ENCODE measurements at places on chromosomes 11 and 22.

- no peak for DNase-seq
Measured at GRCh38 chr22:24146194-24146616, 35.1 kb upstream of the SUSD2 start.

DNA sequence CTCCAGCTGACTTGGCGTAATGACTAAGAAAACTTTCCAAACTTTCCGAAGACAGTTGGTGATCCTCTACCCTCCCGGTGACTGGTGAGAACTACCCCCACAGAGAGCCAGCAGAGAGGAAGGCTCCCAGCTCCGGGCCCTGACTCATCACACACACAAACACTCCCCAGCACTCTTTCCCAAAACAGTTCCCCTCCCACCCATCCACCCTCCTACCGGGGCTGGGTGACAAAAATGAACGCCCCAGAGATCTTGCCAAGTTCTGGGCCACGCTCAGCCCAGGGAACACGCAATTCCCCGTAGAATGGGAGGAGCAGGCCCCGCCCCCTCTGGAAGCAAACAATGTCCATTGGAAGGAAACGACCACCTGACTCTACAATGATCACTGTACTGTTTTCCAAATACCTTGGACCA is 21.3 kb upstream of the JAM3 start:
- no peak for DNase-seq

GRCh38 chr11:78420255-78420764 is 2.7 kb upstream of the GAB2 start:
- DNase-seq: no peak

DNA sequence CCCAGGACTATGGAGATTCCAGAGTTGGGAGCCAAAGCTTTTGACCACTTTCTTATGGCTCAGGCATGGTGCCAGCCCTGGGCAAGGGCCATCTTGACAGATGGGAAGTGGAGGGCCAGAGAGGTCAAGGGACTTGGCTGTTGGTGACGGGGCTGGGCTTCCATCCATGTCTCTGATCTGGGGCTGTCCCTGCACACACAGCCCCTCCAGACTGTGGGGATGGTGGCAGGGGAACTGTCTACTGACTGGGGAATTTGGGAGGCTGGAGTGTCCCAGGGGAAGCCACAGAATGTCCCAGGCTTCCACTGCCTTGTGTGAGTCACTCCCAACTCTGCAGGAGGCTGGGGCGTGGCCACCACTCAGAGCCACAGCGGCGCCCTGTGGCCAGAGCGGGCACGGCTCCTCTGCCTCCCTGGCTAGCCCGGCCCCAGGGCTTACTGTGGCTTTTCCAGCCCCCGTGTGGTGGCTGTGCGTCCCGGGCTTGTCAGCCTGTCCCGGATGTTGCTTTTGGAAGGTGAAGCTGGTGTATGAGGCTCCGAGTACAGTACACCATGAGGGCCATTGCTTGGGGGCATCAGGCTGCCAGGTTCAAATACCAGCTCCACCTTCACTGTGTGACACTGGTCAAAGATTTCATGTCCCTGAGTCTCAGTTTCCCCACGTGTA is 19.6 kb downstream of the C22orf23 start:
- DNase-seq: peak; percentile 57

DNA sequence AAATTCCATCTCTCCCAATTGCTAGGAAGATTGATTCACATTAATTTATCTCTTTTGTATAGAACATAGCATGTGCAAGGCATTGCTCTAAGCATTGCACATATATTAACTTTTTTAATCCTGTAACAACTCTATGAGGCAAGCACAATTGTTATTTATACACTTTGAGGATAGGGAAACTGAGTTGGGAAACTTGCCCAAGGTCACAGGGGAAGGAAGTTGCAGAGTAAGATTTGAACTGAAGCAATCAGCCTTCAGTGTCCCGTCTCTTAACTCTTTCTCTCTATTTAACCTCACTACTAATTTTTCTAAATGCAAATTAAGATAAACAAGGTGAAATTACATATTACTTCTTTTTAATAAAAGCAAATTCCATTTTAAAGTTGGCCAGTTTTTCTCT is 22.2 kb downstream of the OR56B4 start:
- DNase-seq: no peak

DNA sequence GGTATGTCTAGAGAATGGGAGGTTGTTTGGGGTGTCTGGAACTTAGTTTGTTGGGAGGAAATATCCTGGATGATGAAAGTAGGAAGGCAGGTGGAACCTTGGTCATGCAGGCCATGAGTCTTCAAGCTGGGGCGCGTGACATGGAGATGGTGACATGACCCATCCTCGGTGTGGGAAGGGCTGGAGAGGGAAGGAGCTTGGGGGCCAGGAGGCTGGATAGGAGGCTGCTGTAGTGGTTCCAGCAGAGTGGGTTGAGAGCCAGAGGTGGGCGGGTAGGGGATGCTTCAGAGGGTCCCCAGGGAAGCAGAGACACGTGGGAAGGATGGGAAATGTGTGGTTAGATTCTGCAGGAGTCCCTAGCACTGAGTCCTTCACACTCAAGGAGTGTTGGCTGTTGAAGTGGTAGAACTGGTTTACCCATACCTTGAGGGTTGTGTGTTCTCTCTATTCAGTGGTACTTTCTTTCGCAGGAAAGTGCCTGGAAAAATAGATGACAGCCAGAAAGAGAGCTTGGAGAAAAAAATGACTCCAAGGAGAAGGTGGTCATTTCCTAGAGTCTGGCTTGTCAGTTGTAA is 56.8 kb downstream of the LDLRAD3 start:
- DNase-seq: no peak

DNA sequence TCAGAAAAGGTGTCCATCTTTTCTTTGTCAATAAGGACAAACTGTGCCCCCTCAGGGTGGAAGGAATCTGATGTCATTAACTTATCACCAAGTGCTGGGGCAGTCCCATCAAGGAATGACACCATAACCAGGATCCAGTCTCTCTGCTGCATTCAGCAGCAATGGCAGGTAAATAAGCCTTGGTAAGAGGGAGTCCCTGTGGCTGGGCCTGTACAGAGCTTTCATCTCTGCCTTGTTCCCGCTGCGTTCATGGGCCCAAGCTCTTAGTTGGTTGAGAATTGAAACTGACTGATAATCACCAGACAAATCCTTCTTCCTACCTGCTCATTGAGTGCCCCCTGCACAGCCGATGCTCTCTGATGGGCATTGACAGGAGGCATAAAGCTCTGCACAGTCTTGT is 22.7 kb downstream of the EIF3F start:
- no peak for DNase-seq

GRCh38 chr22:31107894-31108218 is 488 bp upstream of the SELENOM start:
- no peak for DNase-seq

DNA sequence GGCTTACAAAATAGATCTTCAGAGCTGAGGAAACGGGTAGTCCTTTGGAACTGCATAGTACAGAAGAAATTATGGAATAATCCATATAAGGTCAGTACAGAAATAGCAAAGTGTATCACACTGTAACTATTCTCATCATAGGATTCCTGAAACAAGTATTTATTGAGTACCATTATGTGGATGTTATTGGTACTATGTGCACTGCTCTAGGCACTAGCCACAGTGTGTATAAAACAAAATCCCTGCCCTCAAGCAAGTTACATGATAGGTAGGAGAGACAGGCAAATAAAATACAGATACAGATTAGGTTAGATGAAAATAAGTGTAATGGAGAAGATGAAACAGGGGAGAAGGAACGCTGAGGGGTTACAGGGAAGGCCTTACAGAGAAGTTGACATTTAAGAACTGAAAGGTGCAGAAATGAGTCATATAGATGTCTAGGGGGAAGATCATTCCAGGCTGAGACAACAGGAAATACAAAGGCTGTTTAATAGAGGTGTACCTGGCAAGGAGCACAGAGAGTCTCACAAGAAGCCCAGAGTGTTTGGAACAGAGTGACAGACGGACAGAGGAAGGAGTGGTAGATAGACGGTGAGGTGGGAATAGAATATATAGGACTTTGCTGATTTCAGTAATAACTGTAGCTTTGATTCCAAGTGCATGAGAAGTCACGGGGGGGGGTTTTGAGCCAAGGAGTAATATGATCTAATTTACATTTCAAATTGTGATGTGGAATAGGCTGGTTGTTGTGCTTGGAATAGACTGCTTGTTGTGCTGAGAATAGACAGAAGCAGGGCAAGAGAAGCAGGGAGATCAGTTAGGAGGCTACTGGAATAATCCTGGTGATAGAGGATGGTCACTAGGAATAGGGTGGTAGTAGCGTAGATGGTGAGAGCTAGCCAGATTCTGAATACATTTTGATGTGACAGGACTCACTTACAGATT is 13.7 kb downstream of the RNF141 start:
- no peak for DNase-seq

DNA sequence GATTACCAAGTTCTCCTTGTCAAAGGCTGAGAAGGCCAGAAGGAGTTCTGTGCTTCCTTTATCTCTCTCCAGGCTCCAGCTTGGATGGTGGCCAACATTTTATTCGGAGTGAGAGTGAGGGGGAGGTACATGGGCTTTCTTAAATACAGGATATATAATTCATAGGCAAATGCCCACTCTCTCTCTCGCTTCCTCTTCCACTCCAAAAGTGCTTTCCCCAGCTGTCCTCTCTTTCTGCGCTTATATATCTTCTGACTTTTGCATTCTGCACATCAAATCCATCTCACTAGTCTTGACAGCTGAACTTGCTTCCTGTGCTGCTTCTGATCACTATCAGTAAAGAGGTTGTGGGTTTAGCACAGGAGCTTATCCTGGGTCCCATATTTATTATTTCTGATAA is 125.4 kb upstream of the ARHGAP20 start:
- no peak for DNase-seq

- no peak for DNase-seq
Measured at GRCh38 chr22:30889268-30889995, 79.1 kb downstream of the MORC2 start.

- DNase-seq: no peak
Measured at GRCh38 chr11:110522471-110522870, 92.7 kb downstream of the FDX1 start.

All from activated CD8-positive, alpha-beta memory T cell treated with anti-CD3 and anti-CD28 coated beads for 4 hours (primary cell).